Hematopoietic multipotent progenitor cell treated with erythropoietin and hydrocortisone succinate and interleukin-3 and kit ligand, for 6 days (in vitro differentiated cells): ENCODE measurements at places on chromosomes 7 and 10.

GRCh38 chr7:152876749-152877148, 117.2 kb downstream of the ACTR3B start:
- DNase-seq: no peak

DNA sequence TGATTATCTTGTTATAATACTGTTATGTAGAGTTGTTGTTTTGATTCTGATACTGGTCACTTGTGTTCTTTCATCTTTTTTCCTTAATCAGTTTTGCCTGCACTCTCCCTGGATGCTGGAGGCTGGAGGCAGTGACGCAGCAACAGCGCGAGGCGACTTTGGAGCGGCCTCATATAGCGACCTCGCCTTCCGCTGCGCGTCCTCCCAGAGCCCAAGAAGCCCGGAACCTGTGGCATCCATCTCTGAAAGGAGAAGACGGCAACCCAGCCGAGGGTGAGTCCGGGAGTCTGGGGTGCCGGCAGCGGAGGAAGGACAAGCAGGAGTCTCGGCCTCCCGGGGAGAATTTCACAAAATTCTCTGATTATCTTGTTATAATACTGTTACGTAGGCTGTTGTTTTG, 161.2 kb downstream of the ZNF33B start:
- DNase-seq: no peak

DNA sequence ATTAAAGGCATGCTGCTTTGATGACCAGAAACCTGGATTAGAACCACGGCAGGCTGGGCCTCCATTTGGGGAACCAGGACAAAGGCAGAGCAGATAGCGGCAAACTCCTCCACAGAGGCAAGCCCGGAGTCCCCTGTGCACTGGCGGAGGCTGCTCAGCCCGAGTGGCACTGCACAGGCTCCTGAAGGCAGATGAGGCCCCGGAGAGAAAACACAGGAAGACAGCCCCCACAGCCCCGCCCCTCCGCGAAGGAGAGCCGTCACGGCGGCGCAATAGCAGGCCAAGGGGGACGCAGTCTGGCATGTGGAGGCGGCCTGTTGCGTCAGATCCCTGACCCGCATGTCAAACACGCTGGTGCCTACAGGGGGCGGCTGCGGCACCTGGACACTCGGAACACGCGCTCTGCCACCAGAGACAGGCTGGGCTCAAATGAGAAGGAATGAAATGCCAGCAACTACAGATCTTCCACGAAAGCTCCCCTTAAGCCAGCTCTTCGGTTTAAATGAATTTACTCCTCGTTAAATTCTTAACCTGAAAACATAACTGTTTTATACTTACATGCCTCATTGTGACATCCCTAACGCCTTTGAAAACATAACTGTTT, 128.5 kb downstream of the MAD1L1 start:
- DNase-seq: peak; percentile 87

DNA sequence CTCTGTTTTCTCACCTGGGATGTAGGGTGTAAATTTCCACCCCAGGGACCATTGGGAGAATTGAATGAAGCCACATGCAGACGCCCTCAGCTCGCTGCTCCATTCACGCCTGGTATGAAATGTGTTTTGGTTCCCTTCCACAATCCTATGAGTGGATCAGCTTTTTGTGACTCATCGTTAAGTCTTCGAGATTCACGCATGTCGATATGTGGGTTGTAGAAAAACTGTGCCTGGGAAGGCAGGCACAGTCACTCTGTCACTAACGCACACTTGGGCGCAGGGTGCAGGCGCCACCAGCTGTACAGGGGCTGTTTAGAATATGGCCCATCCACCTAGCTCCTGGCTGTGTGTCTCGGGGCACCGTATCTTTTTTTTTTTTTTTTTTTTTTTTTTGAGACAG, 64.2 kb upstream of the SH2B2 start:
- DNase-seq: no peak

- DNase-seq: no peak
Observed at GRCh38 chr7:7529328-7529727, 6.3 kb downstream of the COL28A1 start.

DNA sequence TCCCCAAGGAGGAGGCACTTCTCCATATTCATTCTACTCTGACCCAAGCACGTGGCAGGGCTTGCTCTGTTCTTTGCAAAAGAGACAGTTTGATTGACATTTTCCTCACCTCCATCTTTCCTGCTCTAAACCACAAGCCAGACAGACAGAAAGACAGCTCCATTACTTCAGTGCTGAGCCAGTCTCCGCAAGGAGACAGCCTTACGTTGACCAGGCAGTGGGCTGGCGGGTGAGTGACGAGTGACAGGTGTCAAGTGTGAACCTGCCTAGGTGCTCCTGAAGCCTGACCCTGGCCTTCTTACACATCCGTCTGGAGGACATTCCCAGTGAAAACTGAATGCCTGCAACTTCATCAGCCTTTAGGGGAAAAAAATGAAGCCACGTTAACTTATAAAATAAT, 314.6 kb downstream of the TNS3 start:
- no peak for DNase-seq

GRCh38 chr7:95804052-95804451, 31.7 kb downstream of the DYNC1I1 start:
- DNase-seq: no peak

DNA sequence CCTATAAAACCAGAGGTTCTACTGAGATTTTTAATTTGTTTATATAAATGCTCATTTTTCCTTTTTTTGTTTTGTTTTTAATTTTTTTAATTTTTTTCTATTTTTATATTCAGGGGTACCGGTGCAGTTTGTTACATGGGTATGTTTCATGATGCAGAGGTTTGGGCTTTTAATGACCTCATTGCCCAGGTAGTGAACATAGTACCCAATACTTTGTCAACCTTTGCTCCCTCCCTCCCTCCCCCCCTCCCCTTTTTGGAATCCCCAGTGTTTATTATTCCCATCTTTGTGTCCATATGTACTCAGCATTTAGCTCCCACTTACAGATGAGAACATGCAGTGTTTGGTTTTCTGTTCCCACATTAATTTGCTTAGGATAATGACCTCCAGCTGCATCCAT, 94.4 kb upstream of the NEBL start:
- no peak for DNase-seq

- DNase-seq: no peak
Observed at GRCh38 chr10:51117053-51117660, 42.9 kb downstream of the PRKG1 start.

DNA sequence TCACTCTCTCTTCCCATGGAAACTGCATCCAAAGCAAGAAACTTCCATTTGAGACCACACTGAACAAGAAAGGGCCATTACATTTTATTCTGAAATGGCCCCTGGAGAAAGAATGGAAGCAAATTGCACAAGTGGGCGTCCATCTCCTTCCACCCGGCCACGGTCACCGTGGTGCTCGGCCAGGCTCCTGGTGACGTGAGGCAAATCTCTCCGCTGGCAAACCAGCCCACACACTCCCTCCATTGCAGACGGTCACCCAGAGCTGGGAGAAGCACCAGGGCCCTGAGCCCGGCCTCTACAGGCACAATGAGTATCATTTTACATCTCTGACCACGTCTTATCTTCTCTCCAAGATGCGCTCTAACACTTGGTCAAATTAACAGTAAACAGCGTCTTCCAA, 126.1 kb upstream of the FAM20C start:
- no peak for DNase-seq

DNA sequence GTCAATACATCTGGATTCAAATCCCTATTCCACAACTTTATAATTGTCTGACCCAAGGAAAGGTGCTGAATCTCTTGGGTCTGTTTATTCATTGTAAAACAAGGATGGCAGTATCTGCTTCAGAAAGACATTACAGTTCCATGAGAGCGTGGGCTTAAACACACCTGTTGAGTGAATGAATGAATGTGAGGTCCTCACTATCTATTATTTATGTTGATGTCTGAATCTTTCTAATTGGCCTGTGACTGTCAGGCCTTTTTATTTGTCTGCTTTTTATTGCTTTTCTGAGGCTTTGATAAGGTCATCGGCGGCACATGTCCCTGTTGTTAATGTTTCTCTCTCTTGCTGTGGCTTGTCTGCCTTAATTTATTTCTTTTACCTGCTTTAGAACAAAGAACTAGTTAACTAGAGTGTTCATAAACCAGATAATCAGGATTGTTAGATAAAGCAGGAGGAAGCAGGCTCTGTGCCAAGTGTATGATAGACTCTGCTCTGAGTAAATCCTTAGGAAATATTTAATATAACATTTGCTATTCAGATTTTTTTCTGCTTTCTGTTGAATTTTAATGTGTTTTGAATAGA, 42.3 kb upstream of the CYCS start:
- no peak for DNase-seq

DNA sequence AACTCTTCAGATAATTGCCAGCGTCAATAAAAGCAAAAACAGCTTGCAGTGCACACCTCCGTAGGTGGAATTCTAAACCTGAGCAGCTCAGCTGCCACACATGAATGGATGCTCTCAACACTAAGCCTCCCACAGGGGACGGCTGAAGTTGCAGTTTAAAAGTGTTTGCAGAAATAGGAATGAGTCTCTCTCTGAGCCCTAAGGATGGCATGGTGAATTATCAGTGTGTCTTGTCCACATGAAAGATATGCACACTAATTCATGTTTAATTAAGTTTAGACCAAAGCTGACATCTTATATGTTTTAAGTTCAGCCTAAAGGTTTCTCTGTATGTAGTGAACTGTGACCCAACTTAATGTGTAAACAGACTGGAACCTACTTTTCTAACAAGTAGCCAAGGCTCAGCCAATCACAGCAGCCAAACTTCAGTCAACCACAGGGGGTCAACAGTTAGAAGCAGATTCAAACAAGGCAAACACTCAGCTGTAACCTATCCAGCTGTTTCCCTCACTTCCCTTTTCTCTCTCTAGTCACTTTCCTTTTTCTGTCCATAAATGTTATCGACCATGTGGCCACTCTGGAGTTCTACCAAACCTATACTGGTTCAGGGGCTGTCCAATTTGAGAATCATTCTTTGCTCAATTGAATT, 38.1 kb downstream of the CTTNBP2 start:
- DNase-seq: peak; percentile 58

DNA sequence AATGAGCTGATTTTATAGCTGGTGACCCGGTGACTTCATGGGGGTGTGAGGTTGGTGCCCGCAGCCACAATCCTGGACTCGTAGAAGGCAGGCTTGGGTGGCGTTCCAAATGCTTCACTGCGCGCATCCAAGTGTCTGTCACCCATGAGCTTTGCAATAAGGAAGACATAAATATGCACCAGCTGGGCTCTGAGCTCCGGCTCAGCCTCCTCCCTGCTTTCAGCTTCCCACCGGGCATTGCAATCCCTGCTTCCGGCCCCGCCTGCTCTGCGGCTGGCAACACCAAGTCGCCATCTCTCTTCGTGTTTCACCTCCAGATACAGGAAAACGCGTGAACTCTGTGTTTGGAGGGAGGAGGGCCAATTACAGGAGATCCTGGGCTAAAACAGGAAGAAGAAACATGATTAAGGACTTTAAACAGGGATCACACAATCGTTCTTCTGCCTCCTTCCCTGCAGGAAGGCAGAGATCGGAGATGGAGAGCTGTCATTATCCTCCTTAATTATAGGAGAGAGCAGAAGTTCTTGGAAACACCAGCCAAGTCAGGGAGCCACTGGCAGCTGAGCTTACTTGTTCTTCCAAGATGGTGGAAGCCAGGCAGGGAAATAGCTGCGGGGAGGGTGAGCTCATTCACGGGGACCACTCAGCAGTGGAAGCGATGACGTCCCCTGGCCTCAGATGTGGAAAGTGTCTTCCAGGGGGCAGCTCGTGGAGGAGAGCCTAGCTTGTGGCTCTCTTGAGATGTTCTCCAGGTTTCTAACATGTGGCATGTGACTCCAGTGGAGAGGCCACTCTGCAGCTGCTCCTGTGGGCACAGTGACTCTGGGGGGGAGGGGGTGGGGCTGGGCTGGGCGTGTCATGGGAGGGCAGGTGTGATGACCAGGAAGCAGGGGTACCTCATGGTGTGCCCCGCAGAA, 134.9 kb downstream of the CAMK1D start:
- no peak for DNase-seq

- no peak for DNase-seq
Observed at GRCh38 chr10:102102421-102102820, 17.7 kb downstream of the LDB1 start.

DNA sequence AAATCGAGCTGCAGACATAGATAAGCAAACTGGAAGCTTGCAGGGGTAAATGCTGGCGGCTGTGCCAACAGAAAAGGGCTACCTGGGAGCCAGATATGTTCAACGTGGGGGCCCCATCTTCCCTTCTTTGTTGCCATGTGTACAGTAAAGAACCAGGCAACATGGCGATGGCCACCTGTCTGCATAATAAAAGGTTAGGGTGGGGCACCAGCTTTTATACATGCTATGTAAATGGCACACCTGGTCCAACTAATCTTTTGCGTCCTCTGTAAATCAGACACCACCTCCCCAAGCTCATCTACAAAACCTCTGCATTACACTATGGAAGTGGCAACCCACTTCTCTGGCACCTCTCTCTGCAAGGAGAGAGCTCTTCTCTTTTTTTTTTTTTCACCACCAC, 13.9 kb downstream of the BUD31 start:
- DNase-seq: no peak

GRCh38 chr10:101260764-101261481, 31.7 kb upstream of the LBX1 start:
- DNase-seq: no peak

GRCh38 chr7:144786522-144786921, 49.3 kb downstream of the TPK1 start:
- DNase-seq: peak; percentile 51

DNA sequence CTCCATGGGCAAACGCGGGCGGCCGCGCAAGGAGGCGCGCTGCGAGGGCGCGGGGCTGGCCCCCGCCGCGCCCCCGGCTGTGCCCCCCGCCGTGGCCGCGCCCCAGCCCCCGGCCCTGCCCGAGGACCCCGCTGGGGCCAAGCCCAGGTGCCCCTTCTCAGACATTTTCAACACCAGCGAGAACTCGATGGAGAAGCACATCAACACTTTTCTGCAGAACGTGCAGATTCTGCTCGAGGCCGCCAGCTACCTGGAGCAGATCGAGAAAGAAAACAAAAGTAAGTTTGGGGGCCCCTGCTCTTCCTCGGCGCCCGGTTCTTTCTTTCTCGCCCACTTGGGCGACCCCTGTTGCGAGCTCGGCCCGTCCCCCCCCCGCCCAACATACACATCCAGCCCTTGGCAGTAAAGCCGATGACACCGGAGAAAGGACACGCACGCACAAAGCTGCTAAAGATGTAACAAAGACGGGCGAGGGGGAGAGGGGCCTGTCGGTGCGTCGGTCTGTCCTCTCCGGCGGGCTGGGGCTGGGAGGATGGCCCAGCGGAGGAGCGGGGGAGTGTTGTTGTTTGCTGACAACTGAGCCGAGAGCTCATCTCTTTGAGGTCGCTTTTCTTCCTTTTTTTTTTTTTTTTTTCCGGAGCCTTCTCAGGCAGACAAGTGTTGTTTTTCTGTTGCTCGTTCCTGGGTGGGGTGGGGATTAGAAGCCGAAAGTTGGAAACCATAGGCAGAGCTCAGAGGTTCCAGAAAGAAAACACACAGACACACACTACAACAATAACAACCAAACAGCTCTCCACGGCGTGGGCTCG, 604 bp downstream of the MXI1 start:
- peak; percentile 53 for DNase-seq

- peak; percentile 91 for DNase-seq
Observed at GRCh38 chr7:99558306-99559174, at the start of gene ZNF655. ZNF655 (plus strand) TSS chr7:99558642; CDS start chr7:99560560, 1,918 bp downstream.

- DNase-seq: peak; percentile 62
Observed at GRCh38 chr10:16470747-16471146, 33.9 kb downstream of the PTER start.
